Uterus (tissue), 4 donors: ENCODE measurements at places on chromosomes 5 and 9. TPM values are rescaled to one million over a fixed set of nuclear protein-coding genes. Genes with fewer than 3 reads are reported as not detected.

DNA sequence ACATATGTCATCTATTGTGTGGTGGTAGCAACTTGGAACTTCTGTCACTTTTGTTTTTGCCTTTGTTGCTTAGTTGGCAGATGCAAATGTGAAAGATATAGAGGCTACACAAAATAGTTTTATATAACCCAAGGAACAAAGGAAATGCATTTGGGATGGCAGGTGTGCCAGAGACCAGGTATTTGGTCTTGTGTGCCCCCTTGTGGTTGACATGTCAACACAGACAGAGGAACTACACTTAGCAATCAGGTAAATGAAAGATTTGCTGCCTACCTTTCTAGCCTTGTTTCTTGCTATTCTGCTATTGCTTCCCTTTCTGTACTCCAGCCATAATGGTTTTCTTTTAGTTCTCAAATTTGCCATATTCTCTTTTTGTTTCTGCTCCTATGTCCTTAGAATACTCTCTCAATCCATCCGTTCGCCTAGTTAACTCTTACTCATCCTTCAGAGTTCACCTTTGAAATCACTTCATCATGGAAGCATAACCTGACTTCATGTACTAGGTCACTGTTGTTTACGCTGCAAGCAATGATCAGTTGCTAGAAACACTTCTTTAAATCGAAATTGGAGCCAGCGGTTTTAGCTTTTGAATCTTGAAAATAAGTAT lies 119.5 kb downstream of the TRPM3 start:
- no peak for DNase-seq

- peak; percentile 98 for DNase-seq
These were observed 79.6 kb downstream of the ADAMTS2 start for GRCh38 chr5:179265514-179266290.

- DNase-seq: no peak
These were observed 245.4 kb upstream of the FBXL7 start for GRCh38 chr5:15254607-15255006.

DNA sequence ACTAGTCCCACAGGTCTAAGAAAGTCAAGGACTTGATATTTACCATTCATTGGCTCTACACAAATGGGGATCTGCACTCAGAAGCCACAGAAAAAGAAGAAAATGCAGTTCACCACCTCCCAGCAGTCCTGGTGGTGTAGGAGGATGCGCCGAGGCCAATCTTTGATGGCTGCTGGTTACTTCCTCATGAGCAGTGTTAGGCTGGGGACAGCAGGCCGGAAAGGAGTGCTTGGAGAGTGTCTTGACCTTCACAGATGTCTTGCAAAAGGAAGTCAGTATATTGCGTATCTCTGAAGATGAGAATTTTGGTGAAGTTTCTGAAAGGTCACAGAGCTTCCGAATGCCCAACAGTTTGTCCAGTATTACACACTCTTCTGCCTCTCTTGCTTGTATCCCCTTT lies 597.0 kb downstream of the EBF1 start:
- DNase-seq: no peak

PCDHGA7 gene
- 10.0 TPM for total RNA-seq

GRCh38 chr5:17991775-17992174 lies 357.5 kb downstream of the TAF11L14 start:
- DNase-seq: no peak

- DNase-seq: no peak
These were observed 632.5 kb downstream of the ISL1 start for GRCh38 chr5:52015760-52016159.

DNA sequence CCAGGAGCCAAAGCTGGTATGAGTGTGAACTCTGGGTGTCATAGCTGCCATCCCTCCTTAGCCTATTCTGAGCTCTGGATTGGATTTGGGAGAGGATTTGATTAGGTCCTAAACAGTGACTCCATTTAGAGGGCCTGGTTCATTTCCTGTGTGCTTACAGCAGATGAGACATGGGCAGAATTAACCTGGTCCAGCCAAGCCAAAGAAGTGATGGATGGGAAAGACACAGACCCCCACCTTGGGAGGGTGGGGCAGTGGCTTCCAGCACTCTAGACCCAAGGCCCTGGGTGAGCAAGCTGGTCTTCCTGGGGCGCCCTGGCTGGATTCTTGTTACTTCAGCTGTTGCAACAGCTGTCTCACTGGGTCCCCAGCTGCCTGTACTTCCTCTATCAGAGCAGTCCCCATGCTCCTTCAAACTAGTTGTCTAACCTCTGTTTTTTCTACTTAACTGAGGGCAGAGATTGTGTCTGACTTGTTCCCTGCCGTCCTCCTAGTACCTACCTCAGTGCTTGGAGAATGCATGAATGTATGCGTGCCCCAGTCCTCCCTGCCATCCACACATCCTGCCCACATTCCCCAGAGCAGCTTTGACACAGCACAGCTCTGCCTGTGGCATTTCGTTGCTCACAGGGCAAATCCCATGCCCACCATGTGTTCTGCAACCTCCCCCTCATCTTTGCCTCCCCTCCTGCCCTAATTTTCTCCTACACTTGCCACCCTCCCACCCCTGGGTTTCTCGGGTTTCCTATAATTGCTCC lies 115.9 kb downstream of the RGS3 start:
- no peak for DNase-seq

- no peak for DNase-seq
These were observed 16.6 kb downstream of the STOM start for GRCh38 chr9:121353241-121354061.

DNA sequence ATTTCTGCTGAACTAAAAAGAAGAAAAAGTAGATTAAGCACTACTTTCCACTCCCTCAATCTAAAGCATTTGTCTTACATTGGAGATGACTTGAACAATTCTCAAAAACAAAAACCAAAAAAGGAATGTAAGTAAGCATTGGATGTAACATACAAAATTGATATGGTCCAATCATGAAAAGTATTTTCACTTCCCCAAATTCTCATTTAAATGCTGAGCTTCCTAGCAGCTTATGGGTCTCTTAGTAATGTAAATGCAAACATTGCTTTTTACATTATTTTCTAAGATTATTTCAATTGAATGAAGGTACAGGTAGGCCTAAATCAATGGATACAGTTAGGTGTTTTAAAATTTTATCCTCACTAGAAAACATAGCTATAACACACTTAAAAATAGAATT lies 20.0 kb downstream of the ANKH start:
- no peak for DNase-seq

ACSL6 gene
- total RNA-seq: 0.18 TPM

DNA sequence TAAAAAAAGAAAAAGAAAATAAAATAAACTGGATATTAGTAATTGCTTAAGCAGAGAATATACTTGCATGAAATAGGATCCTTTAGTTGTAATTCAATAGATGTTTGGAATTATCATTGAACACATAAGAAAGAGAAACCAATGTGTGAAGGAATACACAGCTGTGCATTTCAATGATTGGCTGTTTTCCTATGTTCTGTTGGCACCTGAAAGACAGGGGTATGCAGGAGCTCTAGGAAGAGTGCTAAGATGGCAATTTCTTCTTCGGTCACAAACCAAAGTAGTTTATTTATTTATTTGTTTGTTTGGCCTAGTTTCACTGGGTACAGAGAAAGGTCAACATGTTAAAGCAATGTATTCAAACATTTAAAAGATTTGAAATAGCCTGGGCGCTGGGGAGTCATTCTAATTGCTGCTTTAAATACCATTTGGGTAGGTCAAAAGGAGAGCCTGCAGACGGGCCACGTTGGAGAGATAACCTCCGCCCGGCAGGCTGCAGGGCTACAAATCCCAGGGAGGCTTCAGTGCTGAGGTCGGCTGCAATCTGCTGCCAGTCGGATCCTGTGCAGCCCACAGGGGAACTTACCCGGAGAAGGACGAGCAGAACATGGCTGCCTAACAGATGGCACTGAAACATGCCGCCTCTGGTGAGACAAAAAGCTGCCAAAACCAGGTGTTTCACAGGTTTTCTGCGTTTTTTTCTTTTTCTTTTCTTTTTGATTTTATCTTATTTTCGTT lies 154.2 kb upstream of the TYRP1 start:
- no peak for DNase-seq

SHISAL2B gene
- total RNA-seq: not detected

DNA sequence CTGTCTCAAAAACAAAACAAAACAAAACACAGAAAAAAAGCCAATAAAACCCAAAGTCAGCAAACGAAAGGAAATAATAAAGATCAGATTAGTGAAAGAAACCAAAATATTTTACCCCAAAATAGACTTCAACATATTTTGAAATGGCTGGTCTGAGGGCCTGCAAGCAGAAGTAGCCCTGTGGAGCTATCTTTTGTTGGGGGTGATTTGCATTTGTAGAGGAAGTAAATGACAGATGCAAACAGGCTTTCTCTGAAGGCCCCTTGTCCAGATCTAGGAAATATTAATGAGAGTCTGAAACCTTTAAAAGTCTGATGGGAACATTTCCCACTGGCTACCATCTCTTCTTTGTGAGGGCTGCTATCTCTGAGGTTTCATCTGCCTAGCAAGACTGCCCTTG lies 74.0 kb downstream of the GCNT4 start:
- DNase-seq: no peak

- DNase-seq: no peak
These were observed 159.9 kb downstream of the LURAP1L start for GRCh38 chr9:12934545-12935272.

DNA sequence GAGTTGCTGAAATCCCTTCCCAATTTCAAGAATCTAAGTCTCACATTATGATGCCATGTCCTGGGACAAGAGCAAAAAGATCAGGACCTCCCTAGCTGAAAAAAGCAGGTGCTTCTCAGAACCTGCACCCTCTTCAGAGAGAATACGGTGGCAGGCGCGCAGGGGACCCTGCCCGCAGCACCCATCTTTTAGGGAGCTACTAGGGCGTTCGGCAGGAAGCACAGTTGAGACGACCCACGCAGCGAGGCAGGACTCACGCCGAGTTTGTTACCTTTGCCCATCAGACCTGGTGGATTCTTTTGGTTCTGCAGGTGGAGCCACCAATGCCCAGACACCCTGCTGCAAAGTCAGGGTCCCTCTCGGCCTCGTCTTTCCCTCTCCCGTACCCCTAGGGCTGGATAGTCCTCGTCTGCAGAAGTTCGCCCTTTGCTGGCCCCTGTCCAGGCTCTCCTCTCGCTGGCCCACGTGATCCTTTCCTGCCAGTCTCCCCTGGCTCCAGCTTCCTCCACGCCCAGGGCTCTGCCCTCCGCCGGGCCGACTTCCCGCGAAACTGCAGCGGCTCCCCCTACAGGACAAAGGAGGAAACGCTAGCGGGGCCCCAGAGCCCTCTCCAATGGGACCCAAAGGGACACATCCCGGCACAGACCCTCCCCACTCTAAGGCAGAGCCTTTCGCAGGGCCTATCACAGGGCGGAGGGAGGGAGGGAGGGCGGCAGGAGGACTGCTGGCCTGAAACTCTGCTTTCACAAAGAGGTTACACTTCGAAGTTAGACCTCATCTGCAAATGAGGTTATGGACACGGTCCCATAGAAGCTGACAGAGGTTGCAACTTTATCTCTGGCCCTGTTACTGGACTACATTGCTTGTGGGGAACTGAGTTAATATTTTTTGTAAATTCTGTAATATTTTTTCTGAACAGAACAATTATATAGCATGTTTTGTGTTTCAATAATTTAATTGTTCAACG lies 28.8 kb downstream of the TMEM174 start:
- DNase-seq: peak; percentile 46

ENTPD2 gene
- 2.4 TPM for total RNA-seq

SLCO6A1 gene
- total RNA-seq: not detected

DNA sequence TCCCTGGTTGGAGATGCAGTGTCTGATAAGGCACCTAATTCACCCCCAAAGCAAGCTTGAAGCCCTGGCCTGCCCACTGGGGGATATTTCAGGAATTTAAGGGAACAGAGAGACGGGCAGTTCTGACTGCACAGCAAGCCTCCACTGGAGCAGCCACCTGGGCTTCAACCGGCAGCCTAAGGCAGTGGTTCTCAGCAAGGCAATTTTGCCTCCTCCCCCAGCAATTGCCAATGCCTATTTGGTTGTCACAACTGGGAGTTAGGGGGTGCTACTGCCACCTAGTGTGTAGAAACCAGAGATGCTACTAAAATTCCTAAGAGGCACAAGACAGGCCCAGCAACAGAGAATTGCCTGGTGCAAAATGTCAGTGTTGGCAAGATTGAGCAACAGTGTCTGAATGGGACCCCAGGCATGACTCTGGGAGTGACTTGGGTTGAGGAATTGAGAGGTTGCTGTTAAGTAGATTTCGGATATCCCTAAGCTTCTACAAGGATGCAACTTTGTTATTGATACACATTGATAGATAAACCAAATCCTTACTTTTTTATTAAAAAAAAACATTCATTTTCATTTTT lies 58.7 kb upstream of the CTSL start:
- DNase-seq: no peak
